ENCODE measurements at places on chromosomes 11 and 22.

DNA sequence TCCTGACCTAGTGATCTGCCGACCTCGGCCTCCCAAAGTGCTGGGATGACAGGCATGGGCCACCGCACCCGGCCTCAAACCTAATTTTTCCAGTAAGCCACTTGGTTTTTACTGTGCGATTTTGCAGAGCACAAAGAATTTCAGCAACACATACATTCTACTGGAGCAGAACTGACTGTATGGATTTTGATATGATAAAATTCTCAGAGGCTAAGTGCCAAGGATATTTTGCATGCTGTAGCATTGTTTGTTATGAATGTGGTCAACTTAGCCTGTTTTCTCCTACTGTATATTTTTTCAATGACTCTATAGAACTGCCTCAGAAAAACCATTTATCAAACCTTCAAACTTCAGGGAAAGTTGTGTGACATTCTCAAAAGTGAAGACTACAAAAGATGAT lies 89.2 kb downstream of the FAT3 start:
- DNase-seq, result no peak

DNA sequence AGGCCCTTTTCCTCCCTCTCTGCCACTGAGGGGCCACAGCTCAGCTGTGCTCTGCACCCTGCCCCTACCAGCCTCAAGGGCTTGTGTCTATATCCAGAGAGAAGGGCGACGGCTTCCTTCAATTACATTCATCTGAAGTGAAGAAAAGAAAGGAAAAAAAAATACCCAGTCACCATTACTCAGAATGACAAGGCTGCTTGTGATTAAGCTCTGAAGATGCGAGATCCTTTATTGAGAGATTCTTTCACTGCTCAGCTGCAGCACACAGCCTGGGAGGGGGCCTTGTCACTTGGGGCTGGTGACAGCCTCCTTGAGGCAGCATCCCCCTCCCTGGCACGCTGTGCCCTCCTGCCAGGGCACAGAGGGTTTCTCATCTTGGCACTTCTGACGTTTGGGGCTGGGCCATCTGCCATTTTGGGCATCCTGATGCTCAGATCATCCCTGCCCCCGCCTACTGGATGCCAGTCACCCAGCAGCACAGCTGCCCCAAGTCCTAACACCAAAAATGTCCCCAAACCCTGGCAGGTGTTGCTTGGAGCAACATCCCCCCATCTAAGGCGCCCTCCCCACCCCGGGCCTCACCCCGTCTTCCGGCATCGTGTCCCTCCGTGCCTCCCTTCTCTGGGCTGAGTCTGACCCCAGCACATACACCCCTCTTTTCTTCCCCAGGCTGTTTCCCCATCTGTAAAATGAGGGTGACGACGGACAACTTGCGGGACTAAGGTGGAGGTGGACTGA lies 1394.7 kb downstream of the BRD1 start:
- DNase-seq, result no peak

- DNase-seq, result no peak
These were observed 13.0 kb downstream of the MS4A3 start for GRCh38 chr11:60069450-60069849.

DNA sequence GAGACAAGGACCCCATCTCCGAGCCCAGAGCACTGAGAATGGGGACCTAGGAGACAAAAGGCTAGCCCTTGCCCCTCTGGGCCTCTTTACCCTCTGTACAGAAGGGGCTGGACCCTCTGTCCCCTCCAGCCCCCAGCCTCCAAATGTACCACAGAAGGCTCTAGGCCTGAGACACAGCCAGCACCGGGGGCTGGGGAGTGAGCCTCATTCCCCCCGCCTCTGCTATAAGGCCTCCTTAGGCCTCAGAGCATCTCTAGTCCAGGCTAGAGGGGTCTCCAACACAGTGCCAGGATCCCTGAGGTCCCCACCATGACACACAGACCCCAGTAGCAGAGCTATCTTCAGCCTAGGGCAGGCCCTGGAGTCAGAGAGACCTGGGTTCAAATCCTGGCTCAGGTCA lies 4.8 kb downstream of the SMTN start:
- DNase-seq, result no peak

GRCh38 chr11:11312738-11313137 lies 40.3 kb downstream of the CSNK2A3 start:
- DNase-seq, result no peak

- DNase-seq, result no peak
These were observed 4.1 kb downstream of the MIF start for GRCh38 chr22:23898006-23898974.

DNA sequence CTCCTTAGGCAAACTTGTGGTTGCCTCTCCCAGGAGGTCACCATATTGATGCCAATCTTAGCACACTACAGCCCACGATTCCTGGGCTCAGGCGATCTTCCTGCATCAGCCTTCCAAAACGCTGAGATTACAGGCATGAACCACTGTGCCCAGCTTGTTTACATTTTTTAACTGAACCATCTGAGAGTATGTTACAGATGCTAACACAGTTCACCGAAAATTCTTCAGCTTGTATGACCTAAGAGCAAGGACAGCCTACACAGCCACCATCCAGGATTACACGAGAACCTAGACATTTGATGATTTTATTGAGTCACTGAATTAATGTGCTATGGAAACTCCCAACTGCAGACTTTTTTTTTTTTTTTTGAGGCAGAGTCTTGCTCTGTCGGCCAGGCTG lies 5.8 kb upstream of the LGALS1 start:
- no peak for DNase-seq

- DNase-seq, result no peak
These were observed 149.2 kb downstream of the MIAT start for GRCh38 chr22:26806445-26807175.

GRCh38 chr11:27184458-27185312 lies 144.1 kb downstream of the BBOX1 start:
- no peak for DNase-seq

DNA sequence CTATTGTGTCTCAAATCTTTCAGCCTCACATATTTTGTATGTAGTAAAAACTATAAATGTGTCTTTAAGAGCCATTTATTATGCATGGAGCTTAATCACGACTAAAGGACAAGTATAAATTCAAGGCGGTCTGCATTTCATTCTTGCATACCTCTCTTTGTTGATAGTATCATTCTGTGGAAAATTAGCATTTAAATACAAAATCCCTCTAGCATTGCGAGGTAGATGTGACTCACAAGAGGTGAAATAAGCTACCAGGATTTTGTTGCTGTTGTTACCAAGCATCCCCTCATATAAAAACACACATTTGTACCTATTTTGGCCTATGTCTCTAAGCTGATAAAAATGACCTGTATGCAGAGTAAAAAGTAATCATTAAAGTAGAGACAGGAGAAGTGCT lies 537.4 kb upstream of the LUZP2 start:
- no peak for DNase-seq

GRCh38 chr11:110883256-110883655 lies 171.0 kb upstream of the ARHGAP20 start:
- no peak for DNase-seq

DNA sequence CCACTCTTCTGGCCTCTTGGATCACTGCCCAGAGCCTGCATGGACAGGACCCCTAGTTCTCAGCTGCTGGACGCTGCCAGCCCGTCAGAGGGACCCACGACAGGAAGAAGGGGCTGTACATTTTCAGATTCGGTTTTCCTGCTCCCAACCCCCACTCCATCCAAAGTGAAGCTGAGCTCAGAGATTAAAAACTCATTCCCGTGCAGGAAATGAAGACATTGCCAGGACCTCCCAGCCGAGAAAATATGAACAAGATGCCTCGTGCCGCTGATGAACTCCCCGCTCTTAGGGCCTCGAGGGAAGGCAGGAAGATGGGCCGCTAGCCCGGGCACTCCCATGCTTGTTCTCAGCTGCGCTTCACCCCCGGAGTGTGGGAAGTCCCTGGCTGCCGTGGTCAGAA lies 36.1 kb downstream of the RPUSD4 start:
- DNase-seq, result no peak

- no peak for DNase-seq
These were observed 144.1 kb downstream of the NOX4 start for GRCh38 chr11:89347071-89347470.

GRCh38 chr11:16403448-16403803 lies 47.1 kb upstream of the SOX6 start:
- DNase-seq, result no peak

Measured in stimulated activated CD8-positive, alpha-beta memory T cell treated with anti-CD3 and anti-CD28 coated beads, Interleukin-7, amount 100 ng/mL, for 4 hours (primary cell).